ENCODE measurements at places on chromosomes 5 and 9. TPM values are rescaled to one million over a fixed set of nuclear protein-coding genes. Genes with fewer than 3 reads are reported as not detected.

DNA sequence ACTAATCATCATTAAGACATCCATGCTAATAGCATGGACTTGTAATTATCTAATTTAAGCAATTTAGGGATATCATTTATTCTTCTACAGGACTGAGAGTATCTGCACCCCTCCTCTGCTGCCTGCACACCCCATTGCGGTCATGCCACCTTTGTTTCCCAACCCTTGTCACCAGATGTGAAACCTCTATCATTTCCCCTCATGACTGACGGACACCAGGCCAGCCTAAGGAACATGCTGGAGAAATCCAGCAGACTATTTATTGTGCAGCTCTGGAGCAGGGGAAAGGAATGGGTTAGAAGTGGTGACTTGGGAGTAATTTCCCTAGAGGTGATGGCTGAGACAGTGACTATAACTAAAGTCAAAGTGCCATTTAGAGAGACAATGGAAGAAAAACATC lies 40.7 kb downstream of the UGCG start:
- no peaks in the 10 kb centered on the region for H3K4me1 ChIP-seq
- no peak overlapping the region for H3K27ac ChIP-seq
- no peak for DNase-seq
- H3K36me3 ChIP-seq, result peaks cover 11% of the 10 kb centered on the region
- H3K4me3 ChIP-seq, result no peak overlapping the region

ARID3C gene
- total RNA-seq, result not detected

CA9 gene
- 5.9 TPM for total RNA-seq

GRCh38 chr9:135701959-135702721 lies at the start of gene KCNT1:
Gene KCNT1, plus strand, starts transcription at chr9:135702185. Its CDS starts 74 bp downstream, at chr9:135702259.
- H3K36me3 ChIP-seq, result no peaks in the 10 kb centered on the region
- no peak within 1 kb of the TSS for H3K27ac ChIP-seq
- H3K27me3 ChIP-seq, result no peaks in the 10 kb centered on the region
- H3K4me3 ChIP-seq, result peak within 1 kb of the TSS; percentile 29

IFNB1 gene
- not detected for total RNA-seq

- H3K4me3 ChIP-seq, result no peak overlapping the region
- no peak overlapping the region for H3K27ac ChIP-seq
- H3K27me3 ChIP-seq, result no peaks in the 10 kb centered on the region
Observed at GRCh38 chr5:398475-399295, 44.3 kb upstream of the EXOC3 start.

DNA sequence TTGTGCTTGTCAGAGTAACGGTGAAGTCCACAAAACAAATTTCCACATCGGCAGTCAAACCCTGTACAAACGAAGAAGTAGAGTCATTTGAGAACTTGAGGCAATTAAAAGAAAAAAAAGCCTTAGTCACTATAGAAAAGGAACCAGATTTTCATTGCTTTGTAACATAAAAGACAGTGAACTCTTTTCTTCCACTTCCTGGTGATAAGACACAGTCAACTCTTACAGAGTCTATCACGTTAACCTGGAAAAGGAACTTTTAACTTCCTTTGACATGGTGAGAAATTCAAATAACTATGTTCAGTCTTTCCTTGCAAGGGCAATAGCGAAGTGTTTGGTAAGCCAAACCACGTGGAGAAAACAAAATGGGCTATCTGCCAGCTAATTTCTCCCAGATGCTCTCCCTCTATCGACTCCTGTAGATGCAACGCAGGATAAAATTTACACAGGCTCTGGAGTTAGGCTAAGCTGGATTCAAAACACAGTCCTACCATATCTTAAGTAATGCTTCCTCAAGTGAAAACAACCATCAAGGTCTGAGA lies 8.9 kb downstream of the ZFAND5 start:
- no peak overlapping the region for H3K4me3 ChIP-seq
- no peak for DNase-seq
- H3K27ac ChIP-seq, result peak overlapping the region; percentile 12
- H3K4me1 ChIP-seq, result peaks cover 53% of the 10 kb centered on the region
- peaks cover 89% of the 10 kb centered on the region for H3K36me3 ChIP-seq

- no peaks in the 10 kb centered on the region for H3K4me1 ChIP-seq
- peaks cover 3% of the 10 kb centered on the region for H3K27me3 ChIP-seq
- no peak overlapping the region for H3K4me3 ChIP-seq
- H3K36me3 ChIP-seq, result no peaks in the 10 kb centered on the region
Observed at GRCh38 chr5:135934939-135935338, 19.8 kb downstream of the LECT2 start.

- H3K27ac ChIP-seq, result no peak overlapping the region
- H3K4me1 ChIP-seq, result no peaks in the 10 kb centered on the region
- peak; percentile 30 for DNase-seq
Observed at GRCh38 chr5:174556756-174557155, 167.6 kb upstream of the MSX2 start.

DNA sequence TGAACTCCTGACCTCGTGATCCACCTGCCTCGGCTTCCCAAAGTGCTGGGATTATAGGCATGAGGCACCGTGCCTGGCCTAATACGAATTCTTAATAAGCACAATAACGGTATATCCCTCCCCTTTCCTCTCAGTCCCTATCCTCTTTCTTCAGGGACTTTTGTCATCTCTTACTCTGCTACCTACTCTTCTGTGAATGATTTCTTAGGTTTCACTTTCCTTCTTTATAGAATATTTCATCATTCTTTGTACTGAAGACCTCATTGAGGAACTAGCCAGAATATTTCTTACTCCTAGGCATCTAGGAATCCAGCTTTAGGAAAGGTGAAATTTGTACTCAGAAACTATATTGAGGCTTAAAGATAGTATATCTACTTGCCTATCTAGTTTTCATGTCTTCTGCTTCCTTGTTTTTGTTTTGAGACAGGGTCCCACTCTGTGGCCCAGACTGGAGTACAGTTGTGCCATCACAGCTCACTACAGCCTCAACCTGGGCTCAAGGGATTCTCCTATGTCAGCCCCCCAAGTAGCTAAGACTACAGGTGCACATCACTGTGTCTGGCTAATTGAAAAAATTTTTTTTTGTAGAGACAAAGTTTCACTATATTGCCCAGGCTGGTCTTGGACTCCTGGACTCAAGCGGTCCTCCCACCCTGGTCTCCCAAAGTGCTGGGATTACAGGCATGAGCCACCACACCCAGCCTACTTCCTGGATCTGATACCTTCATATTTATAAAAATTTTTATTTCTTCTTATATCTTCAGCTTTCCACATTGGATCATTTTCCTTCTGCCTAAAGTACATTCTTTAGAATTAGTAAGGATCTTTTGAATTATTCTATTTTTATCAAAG lies 69.7 kb downstream of the GPBP1 start:
- DNase-seq, result no peak
- H3K36me3 ChIP-seq, result peaks cover 14% of the 10 kb centered on the region
- H3K4me3 ChIP-seq, result no peak overlapping the region
- no peaks in the 10 kb centered on the region for H3K4me1 ChIP-seq
- H3K27ac ChIP-seq, result no peak overlapping the region
- H3K27me3 ChIP-seq, result no peaks in the 10 kb centered on the region

GRCh38 chr5:169286572-169287300 lies 14.2 kb downstream of the SLIT3 start:
- H3K4me3 ChIP-seq, result no peak overlapping the region
- no peaks in the 10 kb centered on the region for H3K27me3 ChIP-seq

HTR1A gene
- total RNA-seq, result not detected
